ENCODE measurements at places on chromosomes 5 and 9.

DNA sequence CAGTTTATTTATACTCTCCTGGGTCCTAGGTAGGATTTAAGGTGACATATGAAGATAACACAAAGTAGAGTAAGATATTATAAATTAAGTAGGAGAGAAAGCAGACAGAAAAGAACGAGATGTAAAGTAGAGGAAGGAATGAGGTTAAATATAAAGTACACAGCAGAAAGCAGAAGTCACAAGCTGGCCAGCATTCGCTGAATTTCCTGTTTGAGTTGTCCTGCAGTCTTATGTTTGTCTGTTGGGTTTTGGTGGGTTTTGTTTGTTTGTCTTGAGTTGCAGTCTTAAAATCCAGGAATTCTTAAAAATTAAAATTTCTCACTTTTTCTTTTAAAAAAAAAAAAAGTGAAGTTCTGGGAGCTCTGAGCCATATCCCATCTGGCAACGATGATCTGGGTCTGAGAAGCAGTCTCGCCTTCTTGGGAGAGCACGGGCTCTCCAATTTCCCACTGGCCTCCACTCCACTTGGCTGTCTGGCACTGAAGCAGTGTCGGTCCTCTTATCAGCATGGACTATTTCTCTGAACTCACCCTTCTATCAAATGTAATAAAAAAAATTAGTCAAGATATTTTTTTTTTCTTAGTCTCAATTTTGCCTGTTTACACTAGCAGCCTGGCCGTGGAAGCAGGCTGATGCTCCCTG lies 2.0 kb downstream of the S100Z start:
- no peak for DNase-seq

DNA sequence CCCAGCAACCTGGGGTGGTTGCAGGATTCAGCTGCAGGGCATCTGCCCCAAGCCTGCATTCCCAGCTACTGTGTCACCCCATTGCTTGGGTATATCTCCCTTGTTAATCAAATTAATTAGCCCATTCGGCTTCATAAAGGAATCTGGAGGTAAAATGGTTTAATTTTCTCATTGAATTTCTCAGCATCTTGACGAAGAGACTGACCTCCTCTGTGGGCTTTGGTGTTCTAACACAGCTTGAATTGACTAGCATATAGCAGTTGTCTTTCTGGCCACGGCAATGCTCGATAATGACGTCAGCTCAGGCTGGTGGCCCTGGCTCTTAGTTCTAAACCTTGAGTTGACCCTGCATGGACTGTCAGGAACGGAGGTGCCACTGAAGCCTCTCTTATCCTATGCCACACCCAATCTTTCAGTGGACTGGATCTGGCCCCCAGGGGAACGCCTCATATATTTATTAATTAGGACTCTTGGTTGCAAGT lies 72.4 kb downstream of the MSX2 start:
- DNase-seq = no peak

DNA sequence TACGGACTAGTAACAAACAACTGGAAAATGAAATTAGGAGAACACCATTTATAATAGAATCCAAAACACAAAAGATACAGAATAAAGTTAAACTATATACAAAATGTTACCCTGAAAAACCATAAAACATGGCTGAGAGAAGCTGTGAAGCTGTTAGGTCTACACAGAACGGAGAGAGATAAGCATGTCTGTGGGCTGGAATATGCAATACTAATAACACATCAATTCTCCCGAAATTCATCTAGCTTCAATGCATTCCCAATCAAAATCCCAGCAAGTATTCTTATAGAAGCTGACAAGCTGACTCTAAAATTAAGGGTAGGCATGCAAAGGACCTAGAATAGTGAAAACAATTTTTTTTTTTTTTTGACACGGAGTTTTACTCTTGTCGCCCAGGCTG lies 32.5 kb downstream of the CAMSAP1 start:
- DNase-seq = no peak

GRCh38 chr5:6632324-6632887 lies 438 bp downstream of the NSUN2 start:
- DNase-seq = no peak

DNA sequence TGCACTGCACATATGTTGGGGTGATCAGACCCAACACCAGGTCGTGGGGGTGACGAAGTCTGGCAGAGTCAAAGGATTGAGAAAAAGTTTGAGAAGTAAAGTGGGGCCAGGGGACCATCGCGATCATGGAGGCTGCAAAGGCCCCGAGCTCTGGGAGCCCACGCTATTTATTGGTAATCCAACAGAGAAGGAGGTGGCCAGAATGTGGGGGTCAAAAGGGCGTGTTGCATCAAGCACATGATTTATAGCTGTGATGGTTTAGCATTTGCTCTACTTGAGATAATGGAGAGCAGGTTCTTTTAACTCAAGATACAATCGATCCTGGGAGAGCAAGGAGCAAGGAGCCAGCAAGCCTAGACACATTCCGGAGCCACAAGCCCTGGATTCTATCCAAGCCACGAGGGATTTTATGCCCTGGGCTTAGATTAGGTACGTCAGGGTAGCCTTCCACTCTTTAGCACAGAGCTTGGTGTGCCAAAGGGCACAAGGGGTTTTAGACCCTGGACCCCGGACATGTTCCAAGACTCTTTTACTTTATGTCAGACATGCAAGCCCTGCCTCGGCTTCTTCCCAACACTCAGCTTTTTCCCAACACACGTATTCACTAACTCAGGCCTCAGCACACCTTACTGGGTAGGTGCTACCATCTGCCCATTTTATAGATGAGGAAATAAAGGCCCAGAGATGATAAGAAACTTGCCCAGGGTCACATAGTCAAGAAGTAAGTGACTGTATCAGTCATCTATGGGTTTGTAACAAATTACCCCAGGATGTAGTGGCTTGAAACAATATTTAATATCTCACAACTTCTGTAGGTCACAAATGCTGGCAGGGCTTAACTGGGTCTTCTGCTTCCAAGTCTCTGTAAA lies 39.5 kb downstream of the NSUN2 start:
- DNase-seq = no peak

DNA sequence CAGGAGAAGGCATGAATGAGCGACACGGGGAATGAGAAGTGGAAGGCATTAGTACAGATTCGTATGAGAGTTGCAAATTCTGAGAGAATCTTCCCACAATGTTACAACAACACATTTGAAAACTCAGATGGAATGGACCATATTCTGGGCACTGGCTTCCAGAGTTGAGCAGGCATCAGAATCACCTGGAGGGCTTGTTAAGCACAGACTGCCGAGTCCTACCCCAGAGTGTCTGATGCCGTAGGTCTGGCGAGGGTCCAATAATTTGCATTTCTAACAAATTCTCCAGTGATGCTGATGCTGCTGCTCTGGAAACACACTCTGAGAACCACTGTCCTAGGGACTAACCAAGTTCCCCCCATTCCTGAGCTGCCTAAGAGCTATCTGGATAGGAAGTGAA lies 2.9 kb upstream of the TLX3 start:
- no peak for DNase-seq

DNA sequence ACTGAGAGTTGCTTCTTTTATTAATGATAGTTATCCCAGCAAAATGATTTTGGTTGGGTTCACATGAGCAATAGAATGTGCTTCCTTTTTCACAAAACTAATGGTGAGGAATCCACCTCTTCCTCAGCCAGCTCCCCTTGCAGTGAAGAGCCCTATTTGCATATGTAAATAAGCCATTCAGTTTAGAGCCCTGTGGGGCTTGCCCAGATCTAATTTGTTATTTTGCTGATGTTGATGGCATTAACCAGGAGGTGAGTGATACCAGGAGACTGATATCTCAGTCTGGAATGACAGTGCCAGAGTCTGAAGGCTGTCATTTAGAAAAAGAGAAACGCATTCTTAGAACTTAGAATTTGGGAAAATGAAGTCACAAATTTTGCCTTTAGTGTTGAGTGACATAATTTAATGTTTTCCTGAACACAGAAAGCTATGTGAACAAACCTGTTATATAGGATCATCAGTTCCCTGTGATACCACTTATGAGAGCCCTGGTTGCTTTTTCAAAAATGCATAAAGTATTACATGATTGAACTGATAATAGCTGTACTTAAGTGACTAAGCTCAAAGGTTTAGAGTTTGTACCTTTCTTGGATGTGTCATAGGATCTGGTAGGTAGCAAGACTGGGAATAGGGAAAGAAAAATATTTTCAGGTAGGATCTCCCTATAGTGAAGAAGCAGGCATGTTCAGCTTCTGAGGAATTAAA lies 271.6 kb downstream of the MAST4 start:
- DNase-seq = no peak

GRCh38 chr5:96680759-96681470 lies 18.7 kb downstream of the CAST start:
- no peak for DNase-seq

GRCh38 chr5:84597904-84598303 lies 213.2 kb upstream of the EDIL3 start:
- DNase-seq = no peak

- no peak for DNase-seq
Measured at GRCh38 chr5:111810112-111810511, 53.1 kb upstream of the NREP start.

DNA sequence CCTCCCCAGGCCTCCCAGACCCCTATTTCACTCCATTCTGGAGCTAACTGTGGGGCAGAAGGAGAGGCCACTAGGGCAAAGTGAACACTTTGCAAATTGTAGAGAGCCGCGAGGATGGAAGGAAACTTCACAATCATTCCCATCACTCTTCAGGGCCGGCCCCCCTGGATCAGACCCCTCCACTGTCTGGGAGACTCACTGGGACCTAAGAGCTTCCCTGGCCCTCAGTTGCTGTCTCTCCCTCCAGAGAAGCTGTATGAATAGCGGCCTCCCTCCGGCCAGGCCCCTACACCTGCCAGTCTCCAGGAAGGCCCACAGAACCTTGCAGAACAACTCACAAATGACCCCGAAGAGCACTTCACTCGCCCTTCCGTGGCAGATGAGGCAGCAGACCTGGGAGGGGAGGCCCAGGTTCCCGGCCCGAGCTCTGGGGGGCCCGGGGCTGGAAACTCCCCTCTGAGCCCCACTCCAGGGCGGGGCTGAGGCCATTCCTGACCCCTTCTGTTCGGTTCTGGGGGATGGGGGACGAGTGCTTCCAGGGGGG lies 141.9 kb upstream of the IER5L start:
- no peak for DNase-seq

DNA sequence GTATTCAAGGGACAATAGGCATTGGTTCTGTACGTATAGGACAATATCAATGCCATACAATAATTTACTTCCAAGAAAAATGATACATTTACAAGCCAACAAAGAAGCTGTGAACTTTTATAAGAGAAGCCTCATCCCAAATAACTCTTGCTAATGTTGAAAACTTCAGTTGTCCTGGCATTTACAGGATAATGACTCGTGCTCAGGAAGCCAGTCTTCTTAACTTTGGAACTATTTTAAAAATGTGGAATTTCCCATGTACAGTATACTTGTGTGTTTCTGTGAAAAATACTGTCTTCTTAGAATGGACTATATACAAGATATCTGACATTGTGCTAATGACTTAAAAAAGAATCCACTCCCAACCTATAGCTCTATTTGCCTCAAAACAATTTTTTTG lies 1479.3 kb upstream of the CDH9 start:
- DNase-seq = no peak

DNA sequence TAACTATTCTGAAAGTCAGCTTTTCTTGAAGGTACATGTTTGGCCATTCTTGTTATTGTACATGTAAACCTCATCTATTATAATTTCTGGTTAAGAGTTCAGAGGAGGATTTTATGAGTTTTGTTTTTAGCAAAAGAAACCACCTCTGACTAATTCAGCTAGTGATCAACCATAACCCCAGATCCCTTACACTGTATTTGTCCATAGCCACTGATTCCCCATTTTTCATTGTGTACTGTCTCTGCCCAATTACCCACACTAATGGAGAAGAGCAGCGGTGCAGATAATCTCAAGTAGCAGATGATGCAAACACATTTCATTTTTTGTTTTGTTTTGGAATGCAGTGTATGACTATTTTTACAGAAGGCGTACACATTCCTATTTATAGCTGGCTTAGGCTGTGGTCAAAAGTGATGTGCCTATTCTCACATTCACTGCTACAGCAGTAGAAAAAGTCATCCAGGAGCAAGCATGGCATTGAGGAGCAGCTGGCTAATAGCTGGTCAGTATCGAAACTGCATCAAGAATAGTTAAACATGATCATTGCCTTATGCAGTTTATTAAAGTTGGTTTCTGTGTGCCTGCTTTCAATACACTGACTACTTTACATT lies 988.3 kb downstream of the DTWD2 start:
- no peak for DNase-seq

DNA sequence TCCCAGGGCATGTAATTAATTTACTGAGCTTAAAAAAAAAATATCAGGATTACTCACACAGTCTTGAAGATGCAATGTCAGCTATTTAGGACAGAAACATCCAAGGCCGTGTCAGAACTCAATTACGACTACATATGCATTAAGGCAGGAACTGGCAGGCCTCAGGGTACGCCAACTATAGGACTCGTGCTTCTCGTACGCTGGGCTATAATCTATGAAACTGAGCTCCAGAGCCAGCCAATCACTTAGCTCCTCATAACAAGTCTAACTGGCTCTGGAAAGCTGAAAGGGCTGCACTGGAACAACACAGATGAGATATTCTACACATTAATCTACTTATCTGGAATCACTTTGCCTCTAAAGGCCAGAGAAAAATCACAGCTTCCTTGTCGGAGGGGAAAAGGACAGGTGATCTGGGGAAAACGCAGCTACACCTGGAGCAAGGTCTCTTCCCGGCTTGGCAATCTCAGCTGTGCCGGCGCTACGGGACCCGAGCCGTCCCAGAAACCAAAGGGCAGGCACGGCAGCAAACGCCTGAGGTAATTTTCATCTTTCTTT lies 212.0 kb downstream of the DEPDC1B start:
- DNase-seq = peak; percentile 26

GRCh38 chr5:68344447-68345111 lies 129.0 kb downstream of the PIK3R1 start:
- DNase-seq = no peak

DNA sequence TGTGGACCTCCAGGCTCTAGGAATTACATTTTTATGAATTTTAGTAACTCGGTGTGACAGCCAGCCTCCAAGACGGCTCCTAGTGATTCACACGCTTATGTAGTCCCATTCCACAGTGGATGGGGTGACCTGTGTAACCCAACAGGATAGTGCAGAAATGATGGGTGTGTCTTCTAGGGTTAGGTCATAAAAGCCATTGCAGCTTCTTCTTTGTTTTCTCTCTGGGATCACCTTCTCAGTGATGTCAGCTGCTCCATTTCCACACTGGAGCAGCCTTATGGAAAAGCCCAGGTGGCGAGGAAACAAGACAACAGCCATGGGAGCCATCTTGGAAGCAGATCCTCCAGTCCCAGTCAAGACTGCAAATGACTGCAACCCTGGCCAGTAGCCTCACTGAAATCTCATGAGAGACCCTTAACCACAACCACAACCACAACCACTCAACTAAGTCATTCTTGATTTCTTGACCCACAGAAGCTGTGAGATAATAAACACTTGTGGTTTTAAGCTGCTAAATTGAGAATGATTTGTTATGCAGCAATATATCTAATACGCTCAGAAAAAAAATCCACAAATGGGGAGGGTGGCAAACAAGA lies 5.1 kb upstream of the GNPDA1 start:
- no peak for DNase-seq

DNA sequence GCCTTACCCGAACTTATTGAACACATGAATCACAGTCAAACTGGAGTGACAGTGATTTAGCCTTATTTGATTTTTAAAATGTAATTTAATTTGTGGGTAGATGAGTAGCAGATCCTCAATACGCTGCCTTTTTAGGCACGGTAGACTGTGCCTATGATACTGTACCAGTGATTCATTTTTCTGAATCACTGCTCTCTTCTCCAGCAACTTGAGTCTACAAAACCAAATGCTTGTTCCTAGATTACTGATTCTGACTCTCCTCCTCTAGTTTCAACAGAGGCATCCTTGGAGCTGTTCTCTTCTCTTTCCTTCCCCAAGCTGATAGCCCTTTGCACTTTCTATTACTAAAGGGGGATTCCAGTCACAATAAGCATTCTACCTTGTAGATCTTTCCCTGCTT lies 94.3 kb upstream of the IL7R start:
- DNase-seq = no peak

Data from Caco-2 (cell line).